ENCODE measurements at places on chromosomes 1 and 21.

- no peak for DNase-seq
Observed at GRCh38 chr1:236543065-236543669, 19.4 kb downstream of the LGALS8 start.

DNA sequence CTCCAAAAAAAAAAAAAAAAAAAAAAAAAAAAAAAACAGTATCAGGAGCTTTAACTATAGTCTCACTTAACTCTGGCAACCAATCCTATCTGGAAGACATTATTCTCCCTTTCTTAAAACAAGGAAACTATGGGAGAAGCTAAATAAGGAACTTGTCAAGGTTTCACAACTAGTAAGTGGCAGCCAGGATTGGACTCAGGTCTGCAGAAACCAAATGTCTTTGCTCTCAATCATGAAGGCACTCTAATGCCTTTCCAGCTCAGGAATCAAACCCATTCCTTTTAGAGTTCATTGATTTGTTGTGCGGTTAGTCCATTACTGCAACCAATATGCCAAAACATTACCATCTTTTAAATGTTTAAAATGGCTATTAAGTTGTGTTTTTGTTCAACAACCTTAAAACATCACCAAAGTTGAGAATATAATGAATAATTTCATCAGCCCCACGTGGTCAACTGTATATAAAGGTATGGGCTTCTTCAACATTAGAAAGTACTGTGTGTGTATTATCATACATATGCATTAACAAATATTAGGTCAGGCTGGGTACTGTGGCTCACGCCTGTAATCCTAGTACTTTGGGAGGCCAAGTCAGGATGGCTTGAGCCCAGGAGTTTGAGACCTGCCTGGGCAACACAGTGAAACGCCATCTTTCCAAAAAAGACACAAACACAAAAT lies 1.5 kb downstream of the EPRS1 start:
- no peak for DNase-seq

GRCh38 chr1:4662723-4663122 lies 8.3 kb downstream of the AJAP1 start:
- no peak for DNase-seq

DNA sequence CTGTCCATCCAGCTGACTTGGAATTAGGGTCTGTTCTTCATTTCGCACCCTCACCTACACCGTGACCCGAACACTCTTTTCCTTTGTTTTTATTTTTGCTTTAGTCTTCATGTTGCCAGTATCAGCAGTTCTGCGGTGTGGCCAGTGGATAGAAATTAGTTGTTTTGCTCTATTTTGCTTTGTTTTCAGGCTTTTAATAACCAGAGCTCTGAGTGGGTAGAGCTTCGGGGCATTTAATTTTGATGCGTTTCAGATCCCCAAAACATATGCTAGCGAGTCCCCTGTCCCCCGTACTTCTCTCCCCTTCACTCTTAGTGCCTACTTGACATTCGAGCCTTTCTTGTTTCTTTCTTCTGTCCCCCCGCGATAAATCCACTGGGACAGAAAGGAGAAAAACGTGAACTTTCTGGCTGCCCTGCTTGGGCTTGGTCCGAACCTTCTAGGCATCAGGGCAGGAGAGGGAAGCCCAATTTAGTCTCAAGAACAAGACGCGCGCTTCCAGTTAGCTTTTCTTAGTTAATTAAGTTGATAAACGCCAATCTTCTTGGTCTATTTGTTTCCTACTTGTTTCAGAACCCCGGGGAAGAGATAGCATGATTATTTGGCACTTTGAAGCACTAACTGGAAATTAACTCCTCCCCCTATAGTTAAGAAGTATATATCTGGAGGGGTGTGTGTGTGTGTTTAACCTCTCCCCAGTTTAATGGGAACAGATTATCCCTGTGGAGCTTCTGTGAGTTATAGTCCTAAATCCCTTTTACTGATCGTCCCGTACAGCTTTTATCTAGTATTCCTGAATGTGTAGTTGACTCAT lies 839 bp downstream of the SWT1 start:
- no peak for DNase-seq

GRCh38 chr1:169025412-169025811 lies 81.1 kb upstream of the ATP1B1 start:
- DNase-seq, result no peak

GRCh38 chr1:101410048-101410878 lies 173.4 kb downstream of the S1PR1 start:
- no peak for DNase-seq

DNA sequence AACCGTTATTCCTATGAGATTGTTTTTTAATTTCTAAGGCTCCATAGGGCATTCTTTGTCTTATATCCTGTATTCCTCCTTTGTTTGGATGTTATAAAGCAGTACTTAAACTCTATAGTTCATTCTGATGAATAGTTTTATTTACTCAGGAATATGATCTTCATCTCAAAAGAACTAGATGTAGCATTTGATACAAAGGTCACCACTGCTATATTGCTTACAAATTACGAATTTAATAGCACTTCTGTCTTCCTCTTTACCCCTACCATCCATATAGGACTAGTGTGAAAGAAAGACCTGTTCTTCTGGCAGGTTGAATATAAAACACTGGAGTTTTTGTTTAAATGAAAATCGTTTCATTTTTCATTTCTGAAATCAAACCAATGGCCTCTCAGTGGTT lies 468.1 kb upstream of the CXADR start:
- DNase-seq, result no peak

DNA sequence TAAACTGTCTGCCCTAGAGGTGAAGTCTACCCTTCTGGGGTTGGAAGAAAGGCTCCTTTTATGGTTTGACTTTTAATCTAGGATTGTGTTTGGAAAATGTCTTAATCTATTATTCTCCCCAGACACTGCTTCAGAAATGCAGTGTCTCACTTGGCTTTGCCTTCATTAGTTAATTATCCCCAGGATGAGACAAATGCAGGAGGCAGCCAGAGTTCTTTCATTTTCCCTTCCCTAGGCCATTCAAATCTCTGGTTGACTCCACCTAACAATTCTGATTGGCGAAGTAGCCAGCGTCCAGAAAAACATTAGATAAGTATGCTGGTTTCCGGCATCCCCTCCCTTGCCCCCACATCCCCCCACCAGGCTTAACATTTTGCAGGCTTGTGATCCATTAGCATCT lies 325.8 kb upstream of the PBX1 start:
- no peak for DNase-seq

DNA sequence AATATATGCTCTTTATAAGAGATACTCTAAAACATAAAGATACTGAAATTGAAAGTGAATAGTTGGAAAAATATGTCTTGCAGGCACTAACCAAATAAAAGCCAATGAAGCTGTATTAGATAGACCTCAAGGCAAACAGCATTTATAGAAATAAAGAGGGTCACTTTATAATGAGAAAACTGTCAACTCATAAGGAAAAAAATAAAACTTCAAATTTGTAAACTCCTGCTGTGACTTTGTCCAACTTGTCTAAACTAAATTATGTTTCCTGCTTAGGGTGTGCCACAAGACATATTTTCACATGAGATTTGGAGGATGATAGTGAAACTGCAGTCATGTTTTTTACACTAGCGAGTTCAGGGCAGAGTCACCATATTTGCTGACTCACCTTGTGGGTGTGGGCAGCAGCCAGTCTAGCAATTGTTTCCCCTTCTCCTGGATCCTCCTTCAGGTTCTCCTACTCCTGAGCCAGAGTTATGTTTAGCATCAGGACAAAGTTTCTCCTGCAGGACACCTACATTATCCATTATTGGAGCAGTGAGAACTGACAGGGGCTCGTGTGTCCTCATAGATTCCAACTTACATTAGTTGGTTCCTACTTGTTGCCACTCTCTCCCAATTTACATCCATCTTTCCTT lies 43.8 kb downstream of the CD53 start:
- no peak for DNase-seq

DNA sequence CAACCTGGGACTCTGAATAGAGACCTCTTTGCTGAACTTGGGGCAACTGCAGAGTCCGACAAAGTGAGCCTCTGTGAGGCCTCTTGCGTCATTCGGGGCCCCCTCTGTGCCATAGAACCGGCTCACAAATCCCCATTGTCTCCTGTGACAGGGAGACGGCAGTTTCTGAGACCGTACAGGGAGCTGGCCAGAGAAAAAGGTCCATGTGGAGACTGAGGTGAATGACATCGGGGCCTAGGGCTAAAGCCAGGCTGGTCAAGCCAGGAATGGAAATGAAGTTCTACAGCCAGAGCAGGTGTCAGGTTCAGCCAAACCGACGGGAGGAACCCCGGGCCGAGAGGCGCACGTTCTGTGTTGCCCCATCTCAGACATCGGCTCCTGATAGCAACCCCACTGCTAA lies 37.1 kb upstream of the TRIM67 start:
- no peak for DNase-seq

DNA sequence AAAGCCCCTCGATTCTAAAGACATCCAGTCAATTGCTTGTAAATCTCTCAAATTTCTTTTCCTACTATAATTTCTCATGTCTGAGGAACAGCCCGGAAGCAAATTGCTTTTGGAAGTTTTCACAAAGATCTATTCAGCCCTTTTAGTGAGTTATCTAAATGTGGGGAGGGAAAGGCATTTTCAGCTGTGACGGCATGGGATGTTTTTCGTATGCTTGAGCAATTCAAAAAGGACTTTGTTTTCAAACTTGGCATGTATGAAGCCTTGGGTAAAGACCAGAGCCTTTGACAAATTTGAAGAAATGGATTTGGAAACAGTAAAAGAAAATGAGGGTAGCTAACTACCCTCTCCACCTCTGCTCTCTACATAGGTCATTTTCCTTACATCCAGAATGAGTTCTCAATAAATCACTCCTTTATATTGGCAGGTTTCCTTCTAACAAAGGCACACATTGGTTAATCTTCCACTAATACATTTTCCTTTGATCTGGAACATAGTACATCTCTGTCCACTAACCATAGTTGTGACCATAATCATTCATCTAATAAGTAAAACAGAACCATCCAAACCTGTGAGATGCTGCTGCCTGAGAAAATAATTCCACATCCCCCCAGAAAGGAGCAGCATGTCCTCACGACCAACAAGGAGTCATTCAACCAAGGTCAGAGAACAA lies 66.1 kb upstream of the ADAM30 start:
- DNase-seq, result no peak

- DNase-seq, result no peak
Observed at GRCh38 chr1:45969866-45970265, 162.6 kb downstream of the PIK3R3 start.

GRCh38 chr1:200938955-200939354 lies 44.3 kb downstream of the INAVA start:
- no peak for DNase-seq

GRCh38 chr1:3125546-3126368 lies 56.8 kb downstream of the PRDM16 start:
- no peak for DNase-seq

DNA sequence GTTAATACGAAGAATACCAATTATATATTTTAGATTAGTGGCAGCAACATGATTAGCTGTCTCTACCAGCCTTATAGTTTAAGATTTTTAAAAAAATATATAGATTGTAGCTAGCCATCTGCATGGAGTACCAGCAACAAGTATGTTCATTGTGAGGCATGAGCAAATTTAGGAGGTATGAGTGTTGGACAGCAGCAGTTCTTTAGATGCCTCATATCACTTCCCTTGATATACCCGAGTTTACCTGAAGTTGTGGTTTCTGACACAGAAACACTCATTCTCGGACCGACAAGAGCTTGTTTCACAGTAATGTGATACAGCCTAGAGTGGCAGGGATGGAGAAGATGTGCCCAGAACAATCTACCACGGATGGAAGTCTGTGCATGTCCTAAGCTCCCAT lies 69.1 kb downstream of the RGS18 start:
- DNase-seq, result no peak
